ENCODE measurements at places on chromosomes 11 and 22. TPM values are rescaled to one million over a fixed set of nuclear protein-coding genes. Genes with fewer than 3 reads are reported as not detected.

DNA sequence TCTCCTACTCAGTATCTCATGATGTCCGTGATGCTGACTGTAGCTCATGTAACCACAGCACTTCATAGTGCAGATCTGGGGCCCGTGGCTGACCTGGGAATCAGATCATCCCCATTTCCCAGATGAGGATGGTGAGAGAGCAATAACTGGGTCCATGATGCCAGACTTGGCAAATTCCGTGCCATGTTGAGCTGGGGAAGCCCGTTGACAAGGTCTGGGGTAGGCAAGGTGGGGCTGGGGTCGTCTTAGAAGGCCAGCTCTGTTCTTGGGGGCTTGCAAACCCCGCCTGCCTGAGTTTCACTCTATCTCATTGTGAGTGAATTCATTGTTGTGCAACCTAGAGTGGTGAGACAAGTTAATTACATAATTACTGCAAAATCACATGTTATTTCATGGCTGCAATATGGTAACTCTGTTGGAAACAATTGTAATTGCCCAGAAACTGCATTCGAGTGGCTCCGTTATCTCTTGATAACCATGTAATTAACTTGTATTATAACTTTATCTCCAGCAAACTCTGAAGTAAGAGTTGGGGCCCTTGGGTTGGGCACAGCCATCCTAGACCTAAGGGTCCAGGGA is 41.7 kb downstream of the LMO1 start:
- no peaks in the 10 kb centered on the region for H3K36me3 ChIP-seq
- no peaks in the 10 kb centered on the region for H3K27me3 ChIP-seq
- H3K4me1 ChIP-seq, result peaks cover 5% of the 10 kb centered on the region
- no peak overlapping the region for H3K4me3 ChIP-seq
- DNase-seq, result no peak

DNA sequence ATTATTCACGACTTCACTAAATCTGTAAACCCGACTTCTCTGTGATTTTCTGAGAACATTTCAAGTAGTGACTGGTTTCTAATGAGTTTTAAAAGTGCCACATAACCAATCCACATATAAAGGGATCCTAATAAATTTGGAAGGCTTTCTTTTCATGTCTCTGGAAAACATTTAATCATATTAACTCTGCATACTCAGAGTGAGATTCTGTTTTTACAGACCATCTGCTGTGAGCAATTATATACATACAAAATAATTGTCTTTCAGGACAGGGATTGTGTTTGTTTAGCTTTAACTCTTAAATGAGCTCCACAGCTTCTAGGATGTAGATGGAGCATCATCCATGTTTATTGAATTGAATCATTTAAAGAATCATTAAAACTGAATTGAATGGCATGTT is 65.1 kb downstream of the PRMT3 start:
- peaks cover 8% of the 10 kb centered on the region for H3K4me1 ChIP-seq
- no peak overlapping the region for H3K27ac ChIP-seq
- H3K36me3 ChIP-seq, result no peaks in the 10 kb centered on the region
- DNase-seq, result no peak
- no peaks in the 10 kb centered on the region for H3K27me3 ChIP-seq

DNA sequence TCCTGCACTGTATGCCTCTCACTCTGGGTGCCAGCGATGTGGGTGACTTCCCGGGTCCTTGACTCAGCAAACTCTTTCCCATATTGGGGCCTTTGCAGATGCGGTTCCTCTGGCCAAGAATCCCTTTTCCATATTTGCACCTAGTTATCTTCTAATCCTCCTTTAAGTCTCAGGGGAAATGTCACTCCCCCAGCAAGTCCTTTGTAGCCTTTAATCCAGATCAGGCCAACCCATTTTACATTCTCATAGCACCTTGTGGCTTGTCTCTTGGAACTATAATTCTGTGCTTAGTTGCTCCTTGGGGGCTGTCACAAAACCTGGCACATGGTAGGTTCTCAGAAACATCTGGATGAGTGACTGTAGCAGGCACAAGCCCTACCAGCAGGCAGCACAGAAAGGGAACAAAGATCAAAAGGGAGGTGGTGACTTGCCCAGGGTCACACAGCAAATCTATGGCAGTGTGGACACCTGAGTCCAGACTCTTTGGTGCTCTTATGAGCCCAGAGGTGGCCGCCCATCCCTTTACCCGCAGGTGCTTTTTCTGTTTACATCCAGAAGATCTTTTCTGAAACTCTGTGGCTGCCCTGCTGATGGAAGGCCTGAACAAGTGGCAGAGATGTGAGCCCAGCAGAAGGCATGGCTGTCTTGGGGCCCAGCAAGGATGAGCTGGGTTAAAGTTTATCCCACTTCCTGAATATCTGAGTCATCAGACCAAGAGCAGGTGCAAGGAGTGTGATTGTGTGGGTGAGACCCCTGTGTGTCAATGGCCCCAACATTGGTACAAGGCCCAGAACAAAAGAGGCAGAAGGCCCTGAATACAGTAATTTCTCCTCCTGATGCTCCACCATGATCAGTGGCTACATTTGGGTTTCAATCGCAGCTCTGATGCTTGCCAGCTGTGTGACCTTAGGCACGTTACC is 78.6 kb upstream of the GRK3 start:
- no peak for DNase-seq
- H3K36me3 ChIP-seq, result no peaks in the 10 kb centered on the region
- H3K4me3 ChIP-seq, result no peak overlapping the region
- no peaks in the 10 kb centered on the region for H3K27me3 ChIP-seq
- H3K4me1 ChIP-seq, result peaks cover 39% of the 10 kb centered on the region

DNA sequence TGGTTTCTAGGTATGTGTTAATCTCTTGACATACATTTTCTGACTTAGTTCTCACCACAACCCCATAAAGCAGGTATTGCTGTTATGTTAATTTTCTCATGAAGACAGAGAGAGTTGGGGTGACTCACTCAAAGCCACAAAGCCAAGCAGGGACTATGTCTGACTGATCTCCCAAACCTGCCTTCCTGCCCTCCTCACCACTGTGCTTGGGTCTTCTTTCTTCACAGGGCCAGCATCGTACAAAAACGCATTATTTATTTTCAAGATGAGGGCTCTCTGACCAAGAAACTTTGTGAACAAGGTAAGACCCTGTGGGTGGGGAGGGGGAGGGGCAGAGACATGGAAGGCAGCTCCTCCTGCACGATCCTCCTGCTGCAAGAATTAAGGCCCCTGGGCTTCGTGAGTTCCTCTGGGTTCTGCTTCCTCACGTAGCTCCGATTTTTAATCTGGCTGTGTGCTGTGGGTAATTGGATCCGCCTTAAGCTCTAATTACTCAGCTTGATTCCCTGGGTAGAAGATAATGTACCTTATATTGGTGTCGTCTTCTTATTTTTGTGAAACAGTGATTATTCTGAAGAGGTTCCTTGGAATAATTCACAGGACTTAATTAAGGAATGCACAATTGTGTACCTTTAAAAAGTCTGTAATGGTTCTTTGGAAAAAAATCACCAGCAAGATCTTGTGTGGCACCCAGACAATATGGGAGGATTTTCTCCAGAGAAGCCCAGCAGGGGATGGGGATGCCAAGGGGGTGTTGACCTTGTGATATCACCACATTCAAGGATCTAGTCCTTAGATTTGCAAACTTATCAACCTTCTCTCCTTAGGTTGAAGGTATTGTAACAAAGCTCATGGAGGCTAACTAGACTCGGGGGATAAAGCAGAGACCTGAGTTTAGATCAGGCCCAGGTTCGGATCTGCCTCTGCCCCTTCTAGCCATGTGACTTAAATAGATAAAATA is 112.9 kb downstream of the SPON1 start:
- no peaks in the 10 kb centered on the region for H3K4me1 ChIP-seq
- no peaks in the 10 kb centered on the region for H3K36me3 ChIP-seq
- no peaks in the 10 kb centered on the region for H3K27me3 ChIP-seq
- H3K27ac ChIP-seq, result no peak overlapping the region

Gene NRGN
- not detected for total RNA-seq

Gene RCOR2
- total RNA-seq, result 0.26 TPM

DNA sequence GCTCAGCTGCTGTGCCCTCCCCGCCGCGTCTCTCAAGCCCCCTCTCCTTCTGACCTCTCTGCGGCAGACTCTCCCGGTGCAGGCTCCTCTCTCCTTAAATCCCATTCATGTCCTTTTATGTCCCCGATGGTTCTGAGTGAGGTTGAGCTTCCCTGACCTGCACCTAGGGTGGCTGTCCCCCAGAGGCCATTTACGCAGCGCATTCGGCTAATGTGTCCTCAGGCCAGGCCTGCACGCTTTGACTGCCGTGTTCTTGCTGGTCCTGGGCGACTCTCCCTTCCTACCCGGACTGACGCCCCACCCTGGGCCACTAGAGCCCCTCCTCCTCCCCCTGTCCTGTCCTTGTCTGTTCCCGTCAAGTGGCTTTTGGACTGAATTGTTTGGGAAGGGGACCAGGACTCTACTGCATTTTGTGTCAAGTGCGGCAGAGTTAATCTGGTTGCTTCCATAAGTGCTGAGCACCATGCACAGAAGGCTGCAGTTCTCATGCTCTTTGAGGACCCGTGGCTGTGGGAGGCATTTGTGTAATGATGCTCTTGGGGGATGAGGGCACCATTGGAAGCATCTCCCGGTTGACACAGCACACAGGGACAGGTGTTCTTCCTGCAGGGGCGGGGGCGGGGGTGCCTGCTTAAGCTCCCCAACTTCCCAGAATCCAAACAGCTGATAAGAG is 37.1 kb downstream of the IGHMBP2 start:
- H3K27ac ChIP-seq, result no peak overlapping the region
- DNase-seq, result no peak

GRCh38 chr22:18031695-18032454 is 7.5 kb upstream of the MICAL3 start:
- H3K4me1 ChIP-seq, result peaks cover 6% of the 10 kb centered on the region
- peak overlapping the region; percentile 11 for H3K27ac ChIP-seq
- peak; percentile 67 for DNase-seq
- H3K27me3 ChIP-seq, result no peaks in the 10 kb centered on the region

Gene OR51B2
- 0.78 TPM for total RNA-seq

- H3K27me3 ChIP-seq, result no peaks in the 10 kb centered on the region
- H3K36me3 ChIP-seq, result no peaks in the 10 kb centered on the region
- no peak overlapping the region for H3K4me3 ChIP-seq
- DNase-seq, result no peak
- H3K27ac ChIP-seq, result no peak overlapping the region
- H3K4me1 ChIP-seq, result no peaks in the 10 kb centered on the region
Observed at GRCh38 chr11:1112351-1113191, 37.9 kb downstream of the MUC2 start.

DNA sequence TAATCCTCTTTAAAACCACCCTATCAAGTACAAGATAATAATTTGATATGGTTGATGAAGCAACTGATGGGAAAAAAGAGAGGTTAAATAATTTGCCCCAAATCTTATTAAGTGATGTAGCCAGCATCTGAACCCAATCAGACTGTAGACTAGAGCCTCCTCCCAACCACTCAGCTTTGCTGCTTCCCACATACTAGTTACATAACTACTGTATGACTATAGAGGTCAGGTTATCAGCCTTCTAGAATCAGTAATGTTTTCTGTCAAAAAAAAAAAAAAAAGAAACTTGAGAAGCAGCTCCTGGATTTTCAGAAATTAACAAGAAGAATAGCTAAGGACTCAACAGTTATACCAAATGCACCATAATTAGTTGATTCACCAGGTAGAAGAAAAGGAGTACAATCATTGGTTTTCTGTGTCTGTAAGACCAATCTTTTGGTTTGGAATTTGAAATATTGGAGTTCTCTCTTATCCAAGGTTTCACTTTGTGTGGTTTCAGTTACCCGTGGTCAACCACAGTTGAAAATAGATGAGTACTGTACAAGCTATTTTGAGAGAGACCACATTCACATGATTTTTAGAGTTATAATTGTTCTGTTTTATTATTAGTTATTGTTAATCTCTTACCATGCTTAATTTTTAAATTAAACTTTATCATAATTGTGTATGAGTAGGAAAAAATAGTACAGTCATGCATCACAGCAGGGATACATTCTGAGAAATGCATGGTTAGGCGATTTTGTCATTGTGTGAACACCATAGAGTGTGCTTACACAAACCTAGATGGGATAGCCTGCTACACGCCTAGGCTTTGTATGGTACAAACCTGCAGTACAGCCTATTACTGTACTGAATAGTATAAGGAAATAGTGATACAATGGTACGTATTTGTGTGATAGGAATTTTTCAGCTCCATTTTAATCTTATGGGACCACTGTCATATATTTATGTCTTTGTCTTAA is 72.2 kb downstream of the PDHX start:
- no peak for DNase-seq
- no peak overlapping the region for H3K4me3 ChIP-seq
- no peak overlapping the region for H3K27ac ChIP-seq
- peaks cover 5% of the 10 kb centered on the region for H3K36me3 ChIP-seq

DNA sequence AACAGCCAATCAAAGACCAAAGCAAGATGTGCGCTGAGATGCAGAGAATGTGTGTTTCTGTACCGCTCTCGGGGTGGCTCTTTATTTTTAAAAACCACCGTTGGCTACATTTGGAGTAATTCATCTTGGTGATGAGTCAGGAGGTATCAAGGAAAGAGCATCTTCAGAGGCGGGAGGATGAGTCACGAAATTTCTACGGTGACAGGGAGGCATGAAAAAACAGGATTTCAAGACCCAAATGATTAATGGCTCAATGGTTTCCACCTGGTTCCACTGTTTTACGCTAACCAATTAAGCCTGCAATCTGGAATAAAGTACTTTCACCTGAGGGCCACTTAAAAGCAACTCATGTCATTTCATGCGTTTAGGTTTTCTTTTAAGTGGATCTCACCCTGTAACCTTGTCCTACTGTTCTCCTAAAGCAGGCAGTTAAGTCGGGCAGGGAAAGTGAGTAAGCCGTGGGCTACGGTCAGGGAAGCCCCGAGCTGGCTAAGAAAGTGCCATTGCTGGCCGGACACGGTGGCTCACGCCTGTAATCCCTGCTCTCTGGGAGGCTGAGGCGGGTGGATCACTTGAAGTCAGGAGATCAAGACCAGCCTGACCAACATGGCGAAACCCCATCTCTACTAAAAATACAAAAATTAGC is 74.6 kb downstream of the CELSR1 start:
- H3K27ac ChIP-seq, result no peak overlapping the region
- H3K4me1 ChIP-seq, result no peaks in the 10 kb centered on the region
- no peak overlapping the region for H3K4me3 ChIP-seq
- no peak for DNase-seq
- no peaks in the 10 kb centered on the region for H3K27me3 ChIP-seq

Gene GUCY1A2
- total RNA-seq, result 6.3 TPM

All from body of pancreas (tissue), 4 donors.